ENCODE measurements at places on chromosomes 1 and 21.

- DNase-seq: no peak
Observed at GRCh38 chr1:172254521-172255222, 165.8 kb upstream of the C1orf105 start.

DNA sequence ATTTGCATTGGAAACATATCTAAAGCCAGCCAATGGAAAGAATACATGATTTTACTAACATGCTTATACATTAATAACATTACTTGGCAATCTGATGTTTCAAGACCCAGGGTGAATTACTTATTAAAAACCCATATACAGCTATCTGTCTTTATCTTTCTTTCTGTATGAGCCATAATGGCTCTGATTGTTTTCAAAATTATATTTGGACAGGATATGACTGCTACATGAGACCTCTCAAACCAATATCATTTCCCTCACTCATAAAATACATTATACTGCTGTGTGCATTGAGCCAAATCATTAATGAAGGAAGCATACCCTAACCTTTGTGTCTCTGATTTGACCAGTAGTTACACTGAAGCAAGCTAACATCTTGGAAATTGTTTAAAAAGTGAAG is 205.9 kb upstream of the DPYD start:
- no peak for DNase-seq

GRCh38 chr1:14970115-14970798 is 183.3 kb upstream of the TMEM51 start:
- DNase-seq: peak; percentile 29

GRCh38 chr1:55751776-55752175 is 536.6 kb upstream of the USP24 start:
- no peak for DNase-seq

DNA sequence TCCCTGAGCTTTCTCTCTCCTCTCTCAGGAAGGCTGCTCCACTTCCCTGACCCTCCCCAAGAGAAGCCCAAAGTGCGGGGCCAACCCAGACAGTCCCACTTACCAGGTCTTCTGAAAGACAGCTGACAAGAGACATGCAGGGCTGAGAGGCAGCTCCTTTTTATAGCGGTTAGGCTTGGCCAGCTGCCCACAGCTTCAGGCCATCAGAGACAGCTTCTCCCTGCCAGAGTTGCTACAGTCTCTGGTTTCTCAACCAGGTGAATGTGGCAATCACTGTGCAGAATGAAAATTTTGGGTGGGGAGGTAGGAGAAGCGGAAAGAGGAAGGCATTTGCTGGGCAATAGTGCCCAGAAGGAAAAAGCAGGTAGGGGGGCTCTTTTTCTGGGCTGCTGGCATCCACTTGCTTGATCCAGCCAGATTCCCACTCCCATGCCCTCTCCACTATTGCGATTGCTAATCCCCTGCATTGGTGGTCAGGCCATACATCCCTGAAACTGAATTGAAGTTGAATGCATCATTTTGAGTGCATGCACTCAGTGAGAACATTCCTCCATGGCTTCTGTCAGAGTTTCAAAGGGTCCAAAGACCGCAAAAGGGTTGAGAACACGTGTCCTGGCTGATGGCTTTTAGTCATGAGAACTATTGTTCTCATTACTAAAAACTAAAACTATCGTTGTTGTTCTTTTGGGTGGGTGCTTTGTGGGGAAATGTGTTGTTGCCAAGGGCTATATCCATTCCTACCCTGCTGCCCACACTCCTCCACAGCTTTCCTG is at the start of gene S100A8:
Gene S100A8, minus strand, starts transcription at position 136 of the 773 bp plus-strand sequence. CDS start 538 bp downstream, outside the sequence.
- DNase-seq: no peak

DNA sequence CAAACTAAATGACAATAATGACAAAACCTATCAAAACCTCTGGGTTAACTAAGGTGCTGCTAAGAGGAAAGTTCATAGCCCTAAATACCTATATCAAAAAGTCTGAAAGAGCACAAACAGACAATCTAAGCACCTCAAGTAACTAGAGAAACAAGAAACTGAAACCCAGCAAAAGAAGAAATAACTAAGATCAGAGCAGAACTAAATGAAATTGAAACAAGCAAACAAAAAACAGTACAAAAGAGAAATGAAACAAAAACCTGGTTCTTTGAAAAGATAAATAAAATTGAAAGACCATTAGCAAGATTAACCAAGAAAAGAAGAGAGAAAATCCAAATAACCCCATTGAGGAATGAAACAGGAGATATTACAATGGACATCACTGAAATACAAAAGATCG is 44.8 kb upstream of the KIAA0040 start:
- no peak for DNase-seq

GRCh38 chr21:32733990-32734613 is 6.3 kb upstream of the SYNJ1 start:
- no peak for DNase-seq

DNA sequence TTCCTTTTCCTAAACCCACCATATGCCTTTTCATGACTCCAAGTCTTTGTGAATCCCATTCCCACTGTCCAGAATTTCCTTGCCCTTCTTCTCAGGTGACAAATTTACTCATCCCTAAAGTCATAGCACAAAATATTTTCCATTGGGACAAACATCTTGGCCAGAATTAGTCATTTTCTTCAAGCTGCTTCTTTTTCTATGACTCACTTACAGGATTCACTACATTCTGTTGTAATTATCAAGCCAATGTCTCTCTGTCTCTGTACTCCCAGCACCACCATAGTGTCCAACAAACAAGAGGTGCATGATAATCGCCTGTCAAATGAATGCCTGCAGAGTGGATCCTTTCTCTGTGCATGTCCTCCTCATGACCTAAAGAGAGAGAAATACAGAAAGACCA is 37.8 kb downstream of the SGIP1 start:
- DNase-seq: no peak

DNA sequence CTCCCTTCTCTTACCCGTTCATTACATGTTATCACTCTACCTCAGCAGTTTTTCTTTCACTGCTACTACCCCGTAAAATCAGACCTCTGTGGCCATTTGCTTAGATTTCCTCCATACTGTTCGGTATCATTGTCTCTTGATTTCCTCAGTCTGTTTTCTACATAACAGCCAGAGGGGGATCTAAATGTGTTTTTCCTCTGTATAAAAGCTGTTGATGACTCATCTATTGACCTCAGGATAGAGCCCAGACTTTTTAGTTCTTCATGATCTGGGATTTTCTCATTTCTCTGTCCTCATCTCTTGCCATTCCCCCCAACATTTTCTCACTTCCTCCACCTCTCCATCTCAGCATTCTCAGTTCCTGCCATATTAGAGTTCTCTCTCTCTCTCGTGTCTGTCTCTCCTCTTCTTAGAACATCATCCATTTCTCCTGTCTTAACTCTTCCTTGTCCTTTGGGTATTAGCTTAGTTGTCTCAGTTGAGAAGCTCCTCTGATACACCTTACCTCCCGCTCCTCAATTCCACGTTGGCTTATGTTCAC is 10.5 kb downstream of the OTUD3 start:
- no peak for DNase-seq

DNA sequence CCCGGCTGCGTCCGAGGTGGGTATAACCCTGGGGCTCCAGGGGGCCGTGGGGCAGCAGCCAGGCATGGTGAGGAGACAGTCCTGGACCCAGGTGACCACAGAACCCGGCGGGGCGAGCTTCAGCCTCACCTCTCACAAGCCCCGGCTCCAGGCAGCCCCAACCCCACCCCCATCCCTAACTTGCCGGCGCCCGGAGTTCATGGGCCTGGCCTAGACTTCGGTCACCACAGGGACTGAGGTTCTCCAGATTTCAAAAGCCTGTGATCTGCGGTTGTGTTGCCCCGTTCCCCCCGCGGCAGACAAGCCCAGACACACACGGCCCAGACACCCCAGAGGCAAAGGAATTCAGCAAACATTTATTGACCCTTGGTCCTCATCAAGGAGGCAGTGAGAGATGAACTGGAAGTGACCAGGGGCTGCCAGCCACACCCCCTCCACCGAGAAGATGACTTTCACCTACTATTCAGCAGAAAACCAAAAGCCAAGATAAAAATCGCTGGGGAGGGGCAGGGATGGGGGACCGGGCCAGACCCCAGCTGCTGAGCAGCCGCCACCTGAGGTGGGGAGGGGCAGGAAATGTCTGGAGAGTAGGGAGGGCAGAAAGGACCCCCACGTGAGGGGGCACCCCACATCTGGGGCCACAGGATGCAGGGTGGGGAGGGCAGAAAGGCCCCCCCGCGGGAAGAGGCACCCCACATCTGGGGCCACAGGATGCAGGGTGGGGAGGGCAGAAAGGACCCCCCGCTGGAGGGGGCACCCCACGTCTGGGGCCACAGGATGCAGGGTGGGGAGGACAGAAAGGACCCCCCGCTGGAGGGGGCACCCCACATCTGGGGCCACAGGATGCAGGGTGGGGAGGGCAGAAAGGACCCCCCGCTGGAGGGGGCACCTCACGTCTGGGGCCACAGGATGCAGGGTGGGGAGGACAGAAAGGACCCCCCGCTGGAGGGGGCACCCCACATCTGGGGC is 3.9 kb downstream of the HES4 start:
- DNase-seq: no peak

DNA sequence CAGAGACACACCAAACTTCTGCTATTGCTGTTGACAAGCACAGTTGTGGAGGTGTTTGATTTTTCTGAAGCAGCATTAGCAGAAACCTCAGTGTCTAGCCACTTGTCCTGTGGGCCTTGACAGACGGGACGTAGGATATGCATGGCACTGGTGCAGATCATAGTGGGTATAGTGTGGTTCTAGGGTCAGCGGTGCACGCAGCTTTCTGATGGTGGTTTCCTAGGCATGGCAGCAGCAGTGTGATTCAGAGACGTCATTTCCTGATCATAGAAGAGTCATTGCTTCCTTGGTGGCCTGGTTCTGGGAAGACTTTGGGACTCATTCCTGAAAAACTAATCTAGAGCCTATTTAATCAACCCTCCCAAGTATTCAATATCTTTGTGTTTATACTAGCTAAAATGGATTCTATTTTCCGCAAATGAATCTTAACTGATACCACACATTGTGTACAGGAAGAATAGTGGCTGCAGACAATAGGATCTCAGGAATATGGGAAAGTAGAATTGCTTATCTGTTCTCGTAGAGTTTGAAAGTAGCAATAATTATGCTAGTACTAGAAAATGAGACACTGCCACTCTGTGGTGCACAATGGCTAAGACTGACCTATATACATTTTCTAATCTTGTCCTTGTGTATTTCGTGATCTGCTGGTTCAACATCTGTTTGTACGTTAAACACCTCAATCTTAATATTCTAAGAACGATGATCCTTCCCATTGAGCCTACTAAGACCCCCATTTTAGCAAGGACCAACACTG is 2.8 kb upstream of the USP1 start:
- DNase-seq: no peak

DNA sequence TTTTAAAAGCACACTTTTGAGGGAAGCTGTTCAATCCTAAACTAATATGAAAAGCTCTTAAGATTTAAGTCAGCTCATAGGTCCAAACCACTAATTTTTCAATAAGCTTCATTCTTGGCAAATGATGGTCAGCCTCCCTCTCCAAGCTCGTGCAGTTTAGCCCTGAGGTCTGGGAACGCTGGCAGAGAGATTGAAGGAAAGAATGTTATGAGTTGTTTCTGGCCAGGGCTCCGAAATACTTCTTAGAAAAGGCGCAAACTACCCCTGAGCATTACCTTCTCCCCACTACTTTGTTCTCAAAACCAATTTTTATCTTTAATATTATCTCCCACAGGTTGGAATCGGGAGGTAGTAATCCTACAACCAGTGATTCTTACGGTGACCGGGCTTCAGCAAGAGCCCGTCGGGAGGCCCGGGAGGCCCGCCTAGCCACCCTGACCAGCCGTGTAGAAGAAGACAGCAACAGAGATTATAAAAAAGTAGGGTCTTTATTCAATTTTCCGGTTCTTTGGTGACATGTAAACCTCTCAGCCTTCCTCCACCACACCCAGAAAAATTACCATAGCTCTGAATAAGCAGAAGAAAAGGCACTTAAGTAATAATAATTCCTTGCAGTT is 147.7 kb downstream of the SYT2 start:
- no peak for DNase-seq

- DNase-seq: peak; percentile 10
Observed at GRCh38 chr1:164561472-164561871, 2.5 kb downstream of the PBX1 start.

GRCh38 chr1:66618390-66618789 is 84.4 kb downstream of the SGIP1 start:
- no peak for DNase-seq

GRCh38 chr1:115842948-115843347 is 2.0 kb upstream of the NHLH2 start:
- DNase-seq: no peak

GRCh38 chr1:94989911-94990473 is 63.1 kb upstream of the CNN3 start:
- DNase-seq: no peak

- no peak for DNase-seq
Observed at GRCh38 chr1:154799188-154799587, 70.9 kb downstream of the KCNN3 start.

- no peak for DNase-seq
Observed at GRCh38 chr1:58331156-58331555, 215.4 kb downstream of the OMA1 start.

- no peak for DNase-seq
Observed at GRCh38 chr21:33861125-33861524, 54.5 kb downstream of the ATP5PO start.

GRCh38 chr1:117694543-117694942 is 88.7 kb downstream of the TENT5C start:
- no peak for DNase-seq

DNA sequence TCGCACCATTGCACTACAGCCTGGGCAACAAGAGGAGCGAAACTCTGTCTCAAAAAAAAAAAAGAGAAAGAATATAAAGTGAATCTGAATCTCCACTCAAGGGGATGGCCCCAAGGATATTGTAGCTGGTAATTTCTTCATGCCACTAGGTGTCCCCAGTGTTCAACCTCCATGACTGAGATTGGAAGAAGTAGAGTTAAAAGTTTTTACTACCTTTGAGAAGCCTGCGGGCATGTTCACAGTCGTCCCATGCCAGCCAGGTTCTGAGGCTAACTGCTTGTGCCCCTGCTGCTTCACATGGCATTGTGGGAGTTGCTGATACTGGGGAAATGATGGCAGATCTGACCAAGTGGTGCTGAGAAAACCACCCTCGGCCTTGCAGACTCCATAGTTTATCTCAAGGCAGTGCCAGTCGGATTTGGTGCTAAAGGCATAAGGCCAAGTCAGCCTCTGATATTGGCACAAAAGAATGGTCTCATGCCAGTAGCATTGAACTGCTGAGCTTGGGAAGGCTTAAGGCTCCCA is 10.8 kb upstream of the SHISA4 start:
- peak; percentile 32 for DNase-seq

GRCh38 chr1:235397733-235398132 is 30.5 kb downstream of the TBCE start:
- no peak for DNase-seq

DNA sequence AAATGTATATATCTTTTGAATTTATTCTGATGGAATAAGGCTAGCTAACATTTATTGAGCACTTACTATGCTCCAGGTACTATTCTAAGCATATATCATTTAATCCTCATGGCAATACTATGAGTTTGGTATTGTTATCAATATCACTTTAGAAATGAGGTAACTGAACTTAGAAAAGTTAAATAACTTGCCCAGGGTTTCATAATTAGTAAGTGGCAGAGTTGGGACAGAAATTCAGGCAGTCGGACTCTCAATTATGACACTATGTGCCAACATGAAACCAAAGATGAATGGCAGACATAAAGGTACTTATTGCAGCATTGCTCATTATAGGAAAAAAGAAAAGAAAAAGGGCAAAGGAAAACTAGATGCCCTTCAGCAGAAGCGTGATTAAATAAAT is 48.2 kb downstream of the RAB3GAP2 start:
- no peak for DNase-seq

- peak; percentile 81 for DNase-seq
Observed at GRCh38 chr1:156126630-156127534, 12.4 kb downstream of the LMNA start.
